ENCODE measurements at places on chromosomes 7 and 10.
A peak's percentile ranks its signal among the peaks of the same experiment; 100 is the strongest.

DNA sequence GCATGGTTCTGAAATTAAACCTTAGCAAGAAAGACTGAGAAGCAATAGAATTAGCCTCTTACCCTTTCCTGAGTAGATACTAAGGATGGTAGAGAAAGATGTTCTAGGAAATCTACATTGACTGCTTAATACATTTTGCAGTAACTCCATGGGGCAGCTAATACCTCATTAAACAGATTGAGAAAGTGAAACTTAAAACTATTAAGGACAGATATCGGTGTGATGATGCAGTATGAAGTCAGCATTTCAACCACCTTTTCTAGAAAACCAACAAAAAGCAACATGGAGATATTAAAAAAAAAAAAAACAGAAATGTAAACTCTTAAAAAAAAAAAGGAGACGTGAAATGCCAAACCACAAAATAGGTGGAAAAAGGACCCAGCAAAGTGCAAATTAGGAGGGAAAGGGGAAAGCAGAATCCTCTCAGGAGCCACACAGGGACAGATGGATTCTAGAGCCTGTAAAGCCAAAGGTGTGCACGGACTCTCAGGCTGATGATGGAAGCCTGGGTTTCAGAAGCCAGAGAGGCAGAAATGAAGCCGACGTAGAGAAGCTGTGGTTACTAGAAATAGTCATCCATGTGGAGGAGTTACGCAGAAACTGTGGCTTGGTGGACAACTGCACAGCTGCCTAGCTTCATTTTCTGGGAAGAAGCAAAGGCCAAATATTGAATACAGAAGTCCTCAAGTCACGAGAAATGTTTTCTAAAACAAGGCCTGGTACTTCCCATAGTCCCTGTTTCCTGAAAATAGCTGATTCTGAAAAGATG, 38.1 kb upstream of the GPR141 start:
- no peak for DNase-seq

- DNase-seq, result no peak
These were observed 67.0 kb downstream of the GSDME start for GRCh38 chr7:24690251-24690650.

GRCh38 chr7:5441840-5442503, 18.3 kb upstream of the TNRC18 start:
- no peak for DNase-seq

GRCh38 chr7:45651540-45651939, 77.4 kb downstream of the ADCY1 start:
- no peak for DNase-seq

GRCh38 chr10:70267161-70267933, 16.5 kb downstream of the NPFFR1 start:
- DNase-seq, result peak; percentile 78

- no peak for DNase-seq
These were observed 40.0 kb upstream of the TRIL start for GRCh38 chr7:28998105-28998504.

GRCh38 chr10:126647116-126647515, 23.4 kb downstream of the C10orf90 start:
- DNase-seq, result no peak

- DNase-seq, result no peak
These were observed 23.5 kb downstream of the UPP1 start for GRCh38 chr7:48112401-48113165.

DNA sequence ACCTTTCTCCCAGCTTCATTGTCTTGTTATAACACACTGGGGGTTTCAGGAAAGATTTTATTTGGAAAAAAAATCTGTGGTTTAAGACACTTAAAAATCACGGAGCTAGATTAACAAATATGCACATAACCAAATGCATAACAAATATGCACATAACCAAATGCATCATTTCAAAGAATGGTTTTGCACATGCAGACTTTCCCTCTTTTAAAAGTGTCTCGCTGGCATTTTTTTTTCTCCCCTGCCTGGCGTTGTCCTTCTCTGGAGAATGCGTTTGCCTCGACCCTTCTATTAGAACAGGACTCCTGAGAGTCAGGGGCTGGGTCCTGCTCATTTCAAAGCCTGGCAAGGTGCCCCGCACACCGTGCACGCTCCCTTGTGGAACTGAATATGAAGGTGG, 42.7 kb upstream of the LOXL4 start:
- DNase-seq, result no peak

GRCh38 chr10:133445268-133445732, 8.4 kb upstream of the SCART1 start:
- no peak for DNase-seq

GRCh38 chr7:144110272-144110671, 889 bp downstream of the OR2A2 start:
- no peak for DNase-seq

DNA sequence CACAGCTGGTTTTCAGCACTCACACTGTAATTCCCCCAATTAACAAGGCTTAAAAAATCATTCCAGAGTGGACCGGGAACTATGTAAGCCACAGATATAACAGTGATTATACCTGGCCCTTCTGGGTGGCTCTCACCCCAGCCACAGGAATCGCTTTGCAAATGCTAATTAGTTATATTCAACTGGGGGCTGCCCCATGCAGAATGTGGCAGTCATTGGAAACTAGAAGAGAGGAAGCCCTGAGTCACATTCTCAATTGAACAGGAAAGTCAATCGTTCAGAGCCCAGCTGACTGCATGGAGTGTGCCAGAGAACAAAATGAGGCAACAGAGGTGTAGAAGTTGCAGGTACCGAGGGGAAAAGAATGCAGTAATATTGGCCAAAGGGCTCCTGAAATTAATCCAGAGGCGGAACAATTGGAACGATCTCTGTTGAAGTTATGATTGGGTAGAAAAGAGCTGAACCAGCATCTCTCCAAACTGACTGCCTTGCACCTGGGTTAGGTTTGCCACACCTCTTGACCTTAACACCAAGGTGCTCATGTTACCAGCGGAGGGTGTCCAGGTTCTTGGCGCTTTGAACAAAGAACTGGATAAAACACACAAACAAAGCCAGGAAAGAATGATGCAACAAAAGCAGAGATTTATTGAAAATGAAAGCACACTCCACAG, 909.7 kb upstream of the AUTS2 start:
- no peak for DNase-seq

- no peak for DNase-seq
These were observed 233.6 kb downstream of the PRPF18 start for GRCh38 chr10:13820119-13820963.

DNA sequence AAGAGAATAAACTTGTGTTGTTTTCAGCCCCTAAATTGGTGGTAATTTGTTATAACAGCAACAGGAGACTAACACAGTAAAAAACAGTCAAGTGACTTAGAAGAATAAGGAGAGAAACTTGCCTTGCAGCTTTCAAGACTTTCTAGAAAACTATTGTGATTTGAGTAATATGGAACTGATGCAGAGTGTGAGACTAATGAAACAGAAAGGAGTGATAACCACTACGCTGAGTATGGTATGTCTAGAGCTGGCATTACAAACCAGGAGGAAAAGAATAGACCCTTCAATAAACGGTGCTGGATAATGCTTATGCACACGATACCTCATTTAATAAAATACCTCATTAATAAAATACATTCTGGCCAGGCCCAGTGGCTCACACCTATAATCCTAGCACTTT, 99.9 kb downstream of the CREM start:
- DNase-seq, result no peak

GRCh38 chr10:122419016-122419415, 35.4 kb upstream of the ARMS2 start:
- no peak for DNase-seq

GRCh38 chr7:149509774-149510173, 12.2 kb upstream of the ZNF746 start:
- DNase-seq, result no peak

GRCh38 chr7:77434570-77435275, 18.6 kb upstream of the GSAP start:
- no peak for DNase-seq

GRCh38 chr7:122463631-122464030, 159.1 kb upstream of the FEZF1 start:
- no peak for DNase-seq

GRCh38 chr7:67462781-67463191, 466.2 kb downstream of the TYW1 start:
- no peak for DNase-seq

GRCh38 chr7:46003161-46003560, 82.1 kb upstream of the IGFBP3 start:
- DNase-seq, result no peak

- DNase-seq, result no peak
These were observed 285.4 kb downstream of the SNX13 start for GRCh38 chr7:17654940-17655339.

GRCh38 chr7:100680576-100681271, 7.2 kb downstream of the GNB2 start:
- DNase-seq, result no peak

DNA sequence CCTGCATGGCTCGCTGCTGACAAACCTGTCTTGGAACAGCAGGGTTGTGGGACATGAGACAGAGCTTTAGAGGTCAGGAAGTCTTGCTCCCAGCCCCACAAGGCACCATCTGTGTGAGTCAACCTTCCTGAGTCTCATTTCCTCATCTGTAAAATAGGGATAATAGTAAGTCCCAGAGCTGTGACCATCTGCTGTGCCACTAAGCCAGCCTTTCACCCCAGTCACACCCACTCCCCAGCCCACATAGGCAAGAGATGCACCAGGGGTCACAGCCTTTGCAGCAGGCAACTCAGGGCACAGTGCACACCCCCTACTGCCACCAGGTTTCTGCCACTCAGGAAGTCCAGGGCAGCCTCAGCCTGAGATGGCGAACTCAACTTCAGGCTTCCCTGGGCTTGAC, 29.4 kb upstream of the CDH23 start:
- DNase-seq, result peak; percentile 34

GRCh38 chr10:3131098-3131497, 41.5 kb downstream of the PITRM1 start:
- peak; percentile 35 for DNase-seq

- no peak for DNase-seq
These were observed 96.9 kb downstream of the TES start for GRCh38 chr7:116307253-116307652.

DNA sequence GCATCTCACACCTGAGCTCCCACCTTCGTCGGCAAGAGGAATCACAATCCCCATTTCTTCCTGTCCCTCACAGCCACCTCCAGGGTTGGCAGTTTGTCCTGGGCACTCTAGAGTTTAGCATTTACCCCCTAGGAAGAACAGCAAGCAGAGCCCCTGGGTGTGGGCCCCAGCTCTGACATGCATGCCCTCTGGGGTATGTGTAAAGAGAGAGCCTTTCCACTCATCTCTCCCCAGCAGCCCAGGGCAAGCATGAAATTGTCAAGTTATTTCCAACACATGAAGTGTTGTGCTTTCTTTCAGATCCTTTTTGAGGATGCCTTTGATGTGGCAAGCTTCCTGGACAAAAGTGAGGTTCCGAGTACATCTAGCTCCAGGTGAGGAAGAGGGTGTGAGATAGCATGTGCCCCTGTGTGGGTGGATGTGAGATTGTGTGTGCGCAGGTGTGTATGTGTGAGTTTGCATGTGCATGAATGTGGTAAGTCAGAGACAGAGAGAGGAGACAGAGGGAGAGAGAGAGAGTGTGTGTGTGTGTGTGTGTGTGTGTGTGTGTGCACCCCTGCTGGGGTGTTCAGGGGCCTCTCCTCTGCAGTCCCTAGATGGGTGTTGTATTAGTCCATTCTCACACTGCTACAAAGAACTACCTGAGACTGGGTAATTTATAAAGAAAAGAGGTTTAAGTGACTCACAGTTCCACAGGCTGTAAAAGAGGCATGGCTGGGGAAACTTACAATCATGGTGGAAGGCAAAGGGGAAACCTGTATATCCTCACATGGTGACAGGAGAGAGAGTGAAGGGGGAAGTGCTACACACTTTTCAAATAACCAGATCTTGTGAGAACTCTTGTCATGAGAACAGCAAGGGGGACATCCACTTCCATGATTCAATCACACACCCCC, 18.1 kb downstream of the STRA8 start:
- no peak for DNase-seq

Measured in RCC 7860 (cell line).